H1 (cell line): ENCODE measurements at places on chromosomes 6 and 20. TPM values are rescaled to one million over a fixed set of nuclear protein-coding genes. Genes with fewer than 3 reads are reported as not detected.

TXLNB gene
- total RNA-seq = 0.17 and 0.21 TPM in 2 replicates

DNA sequence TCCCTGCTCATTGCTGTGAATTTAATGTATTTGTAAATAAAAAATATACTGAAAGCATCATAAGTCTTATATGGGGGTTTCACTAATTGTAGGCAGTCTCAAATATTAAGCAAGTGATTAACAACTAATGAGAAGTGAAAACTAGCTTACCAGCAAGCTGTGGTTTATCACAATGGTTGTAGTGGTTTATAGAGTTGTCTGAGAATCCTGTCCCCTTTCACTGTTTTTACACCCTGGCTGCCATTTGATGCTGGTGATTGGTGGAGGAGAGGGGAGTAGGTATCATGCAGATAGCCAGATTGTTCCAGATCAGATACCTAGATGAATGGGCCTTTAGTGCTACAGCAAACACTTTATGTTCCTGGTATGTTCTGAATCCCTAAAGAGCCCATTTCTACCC is 6.0 kb downstream of the MKKS start:
- H3K4me3 ChIP-seq = no peak overlapping the region
- H3K27me3 ChIP-seq = no peaks in the 10 kb centered on the region
- no peaks in the 10 kb centered on the region for H3K4me1 ChIP-seq
- DNase-seq = no peak
- H3K27ac ChIP-seq = no peak overlapping the region
- no peaks in the 10 kb centered on the region for H3K36me3 ChIP-seq

DNA sequence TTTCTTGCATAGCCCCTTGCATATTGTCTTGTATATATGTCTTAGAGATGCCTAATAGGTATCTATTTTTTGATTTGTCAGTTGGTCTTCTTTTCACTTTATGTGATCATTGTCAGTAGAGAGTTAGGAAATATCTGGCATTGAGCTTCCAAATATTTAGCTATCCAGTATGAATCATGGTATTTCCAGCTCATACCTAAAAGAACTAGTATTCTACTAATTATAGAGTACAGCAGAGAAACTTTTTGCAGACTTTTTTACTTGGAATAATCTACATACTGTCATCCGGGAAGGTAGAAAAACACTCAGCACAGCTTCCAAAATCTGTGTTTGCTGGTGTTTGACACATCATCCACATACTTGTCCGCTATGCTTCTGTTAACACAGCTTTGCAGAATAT is 156.4 kb upstream of the HTR1E start:
- H3K27me3 ChIP-seq = no peaks in the 10 kb centered on the region
- H3K36me3 ChIP-seq = no peaks in the 10 kb centered on the region
- H3K4me1 ChIP-seq = no peaks in the 10 kb centered on the region
- no peak overlapping the region for H3K4me3 ChIP-seq

GNRH2 gene
- total RNA-seq = 0.61 and 0.82 TPM in 2 replicates

GRCh38 chr20:39188266-39188765 is 226.2 kb downstream of the DHX35 start:
- DNase-seq = no peak
- no peak overlapping the region for H3K27ac ChIP-seq

DNA sequence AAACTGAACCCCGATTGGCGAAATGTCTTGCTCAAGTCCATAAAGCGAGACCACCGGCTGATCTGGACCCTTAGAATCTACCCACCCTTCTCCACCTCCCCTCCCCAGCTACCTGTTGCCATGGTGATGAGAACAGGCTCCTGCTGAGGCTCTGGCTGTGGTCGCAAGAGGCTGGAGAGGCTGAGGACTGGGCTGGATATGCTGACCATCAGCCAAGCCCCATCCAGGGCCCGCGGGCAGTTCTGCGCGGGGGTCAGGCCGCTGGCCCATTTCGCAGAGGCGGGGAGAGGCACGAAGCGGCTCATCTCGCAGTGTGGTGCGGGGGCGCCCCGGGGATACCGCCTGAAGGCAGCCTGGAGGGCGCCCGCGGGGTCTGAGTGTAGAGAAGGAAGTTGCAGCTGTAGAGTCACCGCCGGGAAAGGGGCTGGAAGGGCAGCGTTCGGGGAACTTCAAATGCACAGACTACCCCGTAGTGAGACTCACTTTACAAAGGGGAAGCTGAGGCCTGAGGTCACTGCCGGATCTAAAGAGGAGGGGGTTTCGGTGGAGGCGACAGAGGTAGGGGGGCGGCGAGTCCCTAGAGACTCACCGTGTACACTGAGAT is 671 bp downstream of the TAPBP start:
- no peaks in the 10 kb centered on the region for H3K36me3 ChIP-seq
- peaks cover 15% of the 10 kb centered on the region for H3K4me1 ChIP-seq
- no peak for DNase-seq
- H3K4me3 ChIP-seq = peak overlapping the region; percentile 88
- peak overlapping the region; percentile 23; the same call in 1 of the 2 replicates for H3K27ac ChIP-seq
- no peaks in the 10 kb centered on the region for H3K27me3 ChIP-seq

- no peaks in the 10 kb centered on the region for H3K4me1 ChIP-seq
- H3K4me3 ChIP-seq = no peak overlapping the region
- no peak for DNase-seq
- no peaks in the 10 kb centered on the region for H3K27me3 ChIP-seq
- no peak overlapping the region for H3K27ac ChIP-seq
- H3K36me3 ChIP-seq = no peaks in the 10 kb centered on the region
Measured at GRCh38 chr20:5614506-5614905, 135.7 kb upstream of the SHLD1 start.

GRCh38 chr6:39907871-39908575 is 26.2 kb downstream of the MOCS1 start:
- no peak overlapping the region for H3K27ac ChIP-seq
- no peak overlapping the region for H3K4me3 ChIP-seq
- DNase-seq = no peak
- H3K36me3 ChIP-seq = peaks cover 7% of the 10 kb centered on the region; the same call in 1 of the 2 replicates
- no peaks in the 10 kb centered on the region for H3K27me3 ChIP-seq
- H3K4me1 ChIP-seq = no peaks in the 10 kb centered on the region

C6orf15 gene
- total RNA-seq = not detected in 2 replicates

- H3K27me3 ChIP-seq = no peaks in the 10 kb centered on the region
- H3K27ac ChIP-seq = no peak overlapping the region
Measured at GRCh38 chr6:6635291-6635690, 46.8 kb downstream of the LY86 start.

- H3K27me3 ChIP-seq = no peaks in the 10 kb centered on the region; the same call in 1 of the 2 replicates
- peak; percentile 50 for DNase-seq
- H3K4me1 ChIP-seq = no peaks in the 10 kb centered on the region
- no peak overlapping the region for H3K4me3 ChIP-seq
Measured at GRCh38 chr20:23655491-23656211, 17.9 kb upstream of the CST3 start.

BMP7 gene
- 7.2 and 9.2 TPM in 2 replicates for total RNA-seq

IL17A gene
- not detected in 2 replicates for total RNA-seq

DNA sequence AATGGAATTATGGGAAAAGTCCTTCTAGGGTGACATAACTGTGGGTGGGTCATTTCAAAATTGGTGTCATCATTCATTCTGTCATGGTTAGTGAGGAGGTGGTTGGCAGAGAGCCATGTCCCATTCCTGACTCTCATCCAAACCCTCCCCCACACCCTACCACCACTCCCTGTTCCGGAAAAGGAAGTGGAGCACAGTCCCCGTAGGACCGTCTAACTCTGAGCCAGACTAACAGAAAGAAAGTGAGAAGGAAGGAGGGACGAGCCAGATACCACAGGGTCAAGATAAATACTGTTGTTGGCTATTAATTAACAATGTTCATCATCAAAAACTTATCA is 4.8 kb downstream of the TRIM10 start:
- no peak for DNase-seq
- peaks cover 4% of the 10 kb centered on the region; the same call in 1 of the 2 replicates for H3K27me3 ChIP-seq
- no peak overlapping the region for H3K4me3 ChIP-seq
- H3K4me1 ChIP-seq = no peaks in the 10 kb centered on the region
- no peaks in the 10 kb centered on the region for H3K36me3 ChIP-seq

CCDC167 gene
- 11.0 TPM in 2 replicates for total RNA-seq

DNA sequence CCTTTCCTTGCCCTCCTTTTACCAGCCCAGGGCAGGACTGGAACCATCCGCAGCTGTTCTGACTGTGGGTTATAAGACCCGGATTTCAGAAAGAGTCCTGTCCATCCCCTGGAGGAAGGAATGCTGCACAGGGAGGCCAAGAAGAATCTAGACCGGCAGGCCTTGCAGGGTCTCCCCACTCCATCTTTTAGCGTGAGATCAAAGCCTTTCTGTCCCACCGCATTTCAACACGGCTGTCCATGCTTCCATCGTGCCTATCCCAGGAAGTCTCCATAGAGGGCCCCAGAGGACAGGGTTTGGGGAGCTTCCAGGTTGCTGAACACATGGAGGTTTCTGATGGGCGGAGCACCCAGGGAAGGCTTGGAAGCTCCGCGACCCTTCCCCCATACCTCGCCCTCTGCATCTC is 79.3 kb upstream of the AGPAT4 start:
- H3K27me3 ChIP-seq = no peaks in the 10 kb centered on the region
- peak; percentile 78 for DNase-seq
- H3K36me3 ChIP-seq = no peaks in the 10 kb centered on the region
- H3K4me3 ChIP-seq = no peak overlapping the region
- no peaks in the 10 kb centered on the region for H3K4me1 ChIP-seq
- no peak overlapping the region for H3K27ac ChIP-seq

ZBTB46 gene
- total RNA-seq = 21.1 and 22.4 TPM in 2 replicates

DNA sequence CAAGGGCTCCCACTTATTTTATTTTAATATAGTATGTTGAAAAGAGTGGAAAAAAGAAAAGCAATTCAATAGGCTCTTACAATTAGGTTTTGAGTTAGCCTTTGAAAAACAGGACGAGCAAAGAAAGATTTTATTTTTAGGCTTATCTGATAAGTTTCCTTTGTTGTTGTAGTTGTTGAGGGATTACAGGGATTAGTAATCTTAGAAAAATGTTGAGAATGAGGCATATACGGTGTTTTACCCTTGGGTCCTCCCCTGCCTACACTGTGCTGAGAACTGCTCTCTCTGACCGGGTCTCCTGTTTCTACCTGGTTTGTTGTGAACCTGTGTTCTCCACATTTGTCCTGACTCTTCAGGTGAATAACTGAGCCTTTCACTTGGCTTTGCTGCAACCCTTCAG is 16.7 kb downstream of the TRAPPC3L start:
- H3K27me3 ChIP-seq = no peaks in the 10 kb centered on the region
- H3K4me1 ChIP-seq = no peaks in the 10 kb centered on the region; the same call in 1 of the 2 replicates
- H3K4me3 ChIP-seq = no peak overlapping the region
- no peak for DNase-seq
- H3K36me3 ChIP-seq = no peaks in the 10 kb centered on the region

DNA sequence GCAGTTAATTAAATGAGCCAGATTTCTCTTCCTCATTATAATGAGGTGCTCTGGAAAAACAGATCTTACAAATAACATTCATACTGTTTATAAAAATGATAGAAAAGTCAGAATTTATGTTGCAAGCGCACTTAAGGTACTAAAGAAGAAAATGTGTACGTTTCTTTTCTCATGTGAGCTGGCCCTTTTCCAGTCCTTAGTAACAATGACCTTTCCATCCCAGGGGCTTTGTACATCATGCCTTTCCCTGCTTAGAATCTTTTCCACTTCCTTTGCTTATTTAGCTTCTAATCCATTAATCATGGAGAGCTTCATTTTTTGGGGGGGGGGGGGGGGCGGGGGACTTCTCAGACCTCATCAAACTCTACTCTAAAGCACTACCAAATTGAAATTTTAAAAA is 4.8 kb downstream of the FBXO5 start:
- no peak for DNase-seq
- peaks cover 36% of the 10 kb centered on the region for H3K36me3 ChIP-seq
- no peak overlapping the region for H3K27ac ChIP-seq
- H3K4me3 ChIP-seq = no peak overlapping the region
- no peaks in the 10 kb centered on the region for H3K27me3 ChIP-seq
